ENCODE measurements at places on chromosomes 4 and X.

GRCh38 chr4:140149846-140150635 lies 3.9 kb downstream of the MAML3 start:
- DNase-seq, result peak; percentile 54

DNA sequence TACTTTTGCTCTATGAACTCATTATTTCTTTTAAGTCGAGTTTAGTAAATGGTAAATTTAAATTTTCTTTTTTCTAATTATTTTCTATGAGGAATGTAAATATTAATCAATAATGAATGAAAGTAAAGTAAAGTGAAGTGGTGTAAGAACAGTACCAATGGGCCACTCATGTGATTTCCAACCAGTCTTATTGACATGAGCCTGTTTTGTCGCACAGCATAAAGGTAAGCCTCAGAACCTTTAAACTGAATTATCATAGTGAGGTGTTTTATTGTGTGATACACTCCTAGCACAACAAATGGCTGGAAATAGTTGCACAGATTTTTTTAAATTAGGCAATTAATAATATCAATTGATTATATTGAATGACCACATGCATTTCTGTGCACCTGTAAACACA lies 1.1 kb downstream of the ADH1C start:
- DNase-seq, result no peak

DNA sequence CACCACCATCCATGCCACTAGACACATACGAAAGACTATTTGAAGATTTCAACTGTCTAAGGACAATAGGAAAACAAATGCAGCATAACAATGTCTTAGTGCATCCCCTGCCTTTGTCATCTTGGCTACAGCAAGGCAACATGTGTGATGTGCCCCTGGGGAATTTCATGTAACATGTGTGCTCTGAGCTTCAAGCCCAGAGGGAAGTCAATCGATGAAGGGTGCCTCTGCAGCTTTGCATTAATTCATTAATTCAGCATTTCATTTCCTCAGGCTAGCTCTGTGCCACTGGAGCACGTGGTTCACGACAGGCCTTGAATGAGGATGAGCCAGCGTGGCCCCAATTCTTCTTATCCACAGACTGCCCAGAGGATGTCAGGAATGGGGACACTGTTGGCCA lies 253.9 kb upstream of the GPC4 start:
- no peak for DNase-seq

GRCh38 chrX:36575670-36576069 lies 432.5 kb upstream of the FAM47C start:
- DNase-seq, result no peak

GRCh38 chrX:31291131-31291530 lies 219.3 kb upstream of the FTHL17 start:
- DNase-seq, result peak; percentile 47

GRCh38 chrX:23692166-23692565 lies 24.9 kb downstream of the PRDX4 start:
- no peak for DNase-seq

- no peak for DNase-seq
Observed at GRCh38 chrX:15838017-15838416, 16.6 kb downstream of the AP1S2 start.

GRCh38 chr4:83342476-83342875 lies 7.8 kb upstream of the HPSE start:
- peak; percentile 15 for DNase-seq

DNA sequence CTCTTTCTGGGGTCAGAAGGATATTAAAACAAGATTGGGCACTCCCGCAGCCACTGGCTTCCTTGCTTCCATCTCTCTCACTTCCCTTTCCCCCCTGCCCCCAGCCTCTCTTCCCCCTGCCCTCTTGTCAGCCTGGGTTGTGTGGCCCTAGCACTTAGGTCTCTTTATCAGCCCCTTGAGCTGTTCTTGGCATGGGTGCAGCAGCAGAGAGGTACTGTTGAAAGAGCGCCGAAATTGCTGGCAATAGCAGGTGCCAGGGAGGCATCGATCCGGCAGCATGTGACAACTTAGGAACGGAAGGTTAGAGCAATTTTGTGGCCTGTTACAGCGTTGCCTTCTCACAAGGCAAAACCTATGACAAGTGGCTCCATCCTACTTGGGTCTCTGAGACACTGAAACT lies 333.1 kb upstream of the IGFBP7 start:
- DNase-seq, result no peak

DNA sequence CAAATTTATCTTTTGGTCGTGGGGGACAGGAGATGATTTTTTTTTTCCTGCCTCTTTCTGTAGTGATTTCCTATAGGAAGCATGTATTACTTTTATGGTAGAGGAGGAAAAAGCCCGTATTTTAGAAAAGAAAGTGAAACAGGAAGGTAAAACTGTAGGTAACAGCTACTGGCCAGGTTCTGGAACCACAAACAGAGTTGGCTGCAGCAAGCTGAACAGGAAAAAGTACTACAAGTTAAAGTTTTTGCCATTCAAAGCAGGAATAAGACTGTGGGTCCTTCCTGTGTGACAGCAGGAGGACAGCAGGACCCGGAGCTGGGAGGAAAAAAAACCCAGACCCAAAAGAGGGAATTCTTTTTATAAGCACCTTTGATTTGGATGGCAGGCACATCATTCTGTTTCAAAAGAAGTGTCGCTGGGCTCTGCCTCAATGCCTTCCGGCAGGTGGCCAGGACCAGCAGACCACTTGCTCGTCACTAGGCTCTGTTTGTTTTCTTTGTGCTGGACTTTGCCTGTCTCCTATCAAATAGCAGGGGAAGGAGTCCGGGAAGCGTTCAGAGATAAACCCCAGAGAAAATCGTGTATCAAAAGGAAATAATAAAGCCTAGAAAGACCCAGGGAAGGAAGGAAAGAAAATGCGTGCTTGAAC lies 277.9 kb downstream of the ADGRA3 start:
- DNase-seq, result peak; percentile 2

GRCh38 chr4:151530230-151530629 lies 121.3 kb downstream of the FHIP1A start:
- no peak for DNase-seq

GRCh38 chrX:129791961-129792570 lies 12.3 kb downstream of the SASH3 start:
- DNase-seq, result no peak

GRCh38 chr4:99645036-99645435 lies 12.6 kb downstream of the C4orf54 start:
- no peak for DNase-seq

GRCh38 chr4:7147661-7148310 lies 44.6 kb upstream of the SORCS2 start:
- no peak for DNase-seq

DNA sequence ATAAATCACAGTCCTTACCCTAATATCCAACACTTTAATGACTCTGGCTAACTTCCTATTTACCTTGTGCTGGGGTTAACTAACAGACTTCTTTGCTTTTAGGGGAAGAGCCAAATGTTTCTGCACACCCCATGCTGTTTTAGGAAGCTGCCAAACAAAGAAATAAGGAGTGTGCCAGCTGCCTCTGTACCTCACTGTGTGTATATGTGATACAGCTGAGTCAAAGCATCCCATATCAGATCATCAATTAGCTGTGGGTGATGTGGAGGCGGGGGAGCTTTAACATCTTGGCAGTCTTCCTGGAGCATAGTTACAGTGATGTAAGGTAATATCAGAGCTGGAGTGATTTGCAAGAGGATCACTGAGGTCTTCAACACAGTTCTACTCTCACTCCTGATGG lies 95.4 kb downstream of the COL25A1 start:
- peak; percentile 90 for DNase-seq

- DNase-seq, result peak; percentile 29
Observed at GRCh38 chrX:14032406-14032805, 2.7 kb upstream of the GEMIN8 start.

DNA sequence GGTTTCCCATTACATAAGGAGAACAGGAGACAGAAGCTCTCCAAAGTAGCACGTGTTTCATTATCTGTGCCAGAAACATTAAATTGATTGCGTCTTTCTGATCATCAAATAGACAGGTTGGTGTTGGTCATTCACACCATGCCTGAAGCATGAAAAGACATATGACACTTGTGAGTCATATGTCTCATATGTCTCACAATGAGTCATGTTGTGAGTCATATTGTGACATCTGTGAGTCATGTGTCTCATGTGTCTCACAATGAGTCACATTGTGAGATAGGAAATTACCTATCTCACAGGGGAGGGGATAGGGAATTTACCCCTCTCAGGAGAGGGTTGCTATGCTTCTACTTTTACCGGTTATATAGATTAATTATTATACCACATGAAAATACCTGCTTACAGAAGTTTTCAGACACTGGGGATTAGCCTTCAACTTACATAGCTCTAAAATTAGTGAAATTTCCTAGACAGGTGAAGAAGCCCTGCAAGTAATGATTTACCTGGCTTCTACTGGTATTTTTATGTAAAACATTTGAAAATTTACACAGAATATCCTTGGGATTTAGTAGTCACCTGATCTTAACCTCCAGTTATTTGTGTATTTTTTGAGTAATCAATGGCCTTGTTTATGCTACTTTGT lies 80.8 kb downstream of the NPFFR2 start:
- DNase-seq, result peak; percentile 87

DNA sequence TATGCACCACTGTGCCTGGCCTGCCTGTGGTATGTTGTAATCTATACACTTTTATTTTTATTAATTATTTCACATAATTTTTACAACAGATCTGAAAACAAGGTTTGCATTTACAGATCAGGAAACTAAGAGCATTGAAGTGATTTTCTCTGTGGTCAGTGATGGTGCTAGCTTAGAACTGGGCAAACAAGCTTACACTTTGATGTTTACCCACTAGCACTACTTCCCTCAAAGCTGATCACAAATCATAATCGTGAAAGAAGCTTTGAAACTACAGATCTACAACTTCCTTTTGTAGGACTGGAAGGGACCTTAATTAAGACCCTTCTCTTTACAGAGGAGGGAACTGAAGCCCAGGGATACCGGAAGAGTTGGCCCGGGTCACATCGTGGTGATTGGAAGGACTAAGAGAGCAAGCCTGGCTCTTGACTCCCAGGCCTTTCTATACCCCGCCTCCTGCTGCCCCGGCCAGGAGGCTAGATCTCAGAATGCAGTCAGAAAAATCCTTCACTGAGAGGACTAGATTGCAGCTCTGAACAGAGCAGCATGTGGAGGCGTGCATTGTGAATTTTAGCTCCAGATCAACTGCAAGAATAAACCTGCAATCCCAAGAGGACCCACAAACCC lies 93.7 kb upstream of the ZNF827 start:
- no peak for DNase-seq

DNA sequence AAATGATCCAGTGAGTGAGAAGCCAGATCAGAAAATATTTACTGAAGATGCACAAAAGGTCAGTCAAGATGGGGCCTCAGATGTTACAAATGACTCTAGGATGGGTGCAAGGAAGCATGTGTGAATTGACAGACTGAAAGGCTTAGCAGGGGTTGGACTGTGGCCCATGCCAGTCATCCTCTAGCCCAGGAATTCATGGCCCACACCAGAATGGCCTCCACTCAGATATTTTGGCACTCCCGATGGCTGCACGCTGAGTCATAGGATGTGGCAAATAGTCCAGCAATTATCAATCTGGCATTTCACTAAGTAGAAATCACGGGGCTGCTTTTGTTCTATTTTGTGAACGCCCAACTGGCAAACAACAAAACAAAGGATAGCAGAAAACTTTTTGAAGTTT lies 406.5 kb downstream of the IQCM start:
- peak; percentile 84 for DNase-seq

DNA sequence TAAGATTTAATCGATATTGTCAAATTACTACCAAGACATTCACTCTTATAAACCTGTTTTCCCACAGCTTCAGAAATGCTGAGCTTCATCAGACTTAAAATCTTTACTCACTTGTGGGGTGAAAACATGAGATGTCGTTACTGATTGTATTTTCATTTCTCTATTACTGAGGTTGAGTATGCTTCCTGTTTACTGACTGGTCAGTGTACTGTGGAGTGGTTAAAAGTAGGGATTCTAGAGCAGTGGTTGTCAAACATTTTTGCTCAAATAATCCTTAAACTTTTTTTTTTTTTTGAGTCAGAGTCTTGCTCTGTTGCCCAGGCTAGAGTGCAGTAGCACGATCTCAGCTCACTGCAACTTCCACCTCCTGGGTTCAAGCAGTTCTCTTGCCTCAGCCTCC lies 50.3 kb downstream of the NSUN7 start:
- no peak for DNase-seq

DNA sequence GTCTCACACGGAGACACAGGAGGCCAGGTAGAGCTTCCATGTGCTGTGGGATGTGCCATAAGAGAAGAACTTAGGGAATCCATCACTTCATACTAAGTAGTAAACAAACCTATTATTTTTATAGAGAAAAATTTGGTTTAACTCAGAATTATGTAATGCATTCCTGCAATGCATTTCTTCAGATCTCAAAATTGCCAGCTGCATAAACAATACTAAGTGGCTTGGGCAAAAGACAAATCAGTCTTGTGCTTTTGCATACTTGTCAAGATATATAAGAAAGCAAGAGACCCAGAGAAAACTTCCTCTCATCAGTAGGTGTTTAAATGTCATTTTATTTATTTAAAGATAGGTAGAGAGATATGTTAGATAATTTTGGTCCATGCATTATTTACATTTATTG lies 382.1 kb upstream of the CTSO start:
- no peak for DNase-seq

DNA sequence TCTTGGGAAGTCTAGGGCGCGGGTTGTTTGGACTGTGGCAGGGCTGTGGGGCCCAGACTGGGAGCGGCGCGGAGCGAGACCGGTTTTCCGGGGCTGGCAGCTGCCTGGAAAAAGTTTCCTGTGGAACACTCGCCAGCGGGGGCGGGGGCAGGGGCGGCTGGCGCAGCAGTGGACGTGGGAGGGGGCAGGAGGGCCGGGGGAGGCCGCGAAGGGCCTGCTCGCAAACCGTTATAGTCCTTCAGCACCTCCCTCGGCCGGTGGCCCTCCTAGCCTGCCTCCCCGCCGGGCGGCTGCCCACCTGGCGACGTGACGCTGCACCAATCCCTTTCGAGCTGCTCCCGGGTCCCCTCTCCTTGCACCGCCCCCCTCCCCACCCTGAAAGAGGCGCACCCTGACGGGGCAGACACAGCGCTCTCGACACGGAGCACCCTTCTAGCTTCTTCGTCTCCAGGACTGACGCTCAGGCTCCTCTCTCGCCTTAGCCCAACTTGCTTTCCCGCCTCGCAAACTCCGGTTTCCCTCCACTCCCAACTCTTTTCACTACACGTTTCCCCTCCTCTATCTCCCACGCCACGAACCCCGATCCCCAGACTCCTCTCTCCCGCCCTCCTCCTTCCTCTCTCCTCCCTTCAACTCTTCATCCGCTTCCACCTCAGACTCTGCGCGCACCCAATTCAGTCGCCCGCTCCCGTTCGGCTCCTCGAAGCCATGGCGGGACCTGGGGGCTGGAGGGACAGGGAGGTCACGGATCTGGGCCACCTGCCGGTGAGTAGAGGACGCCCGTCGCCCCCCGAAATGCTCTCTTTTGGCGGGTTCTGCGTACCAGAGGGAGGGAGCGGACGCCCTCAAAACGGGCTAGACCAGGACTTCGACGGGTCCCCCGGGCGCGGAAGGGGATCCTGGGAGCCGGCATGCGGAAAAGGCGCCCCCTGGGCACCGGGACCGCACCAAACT lies at the start of gene NRK:
TSS of gene NRK (plus strand) at position 402 of the 954 bp plus-strand sequence. CDS start at position 709, 307 bp downstream.
- peak; percentile 35 for DNase-seq

DNA sequence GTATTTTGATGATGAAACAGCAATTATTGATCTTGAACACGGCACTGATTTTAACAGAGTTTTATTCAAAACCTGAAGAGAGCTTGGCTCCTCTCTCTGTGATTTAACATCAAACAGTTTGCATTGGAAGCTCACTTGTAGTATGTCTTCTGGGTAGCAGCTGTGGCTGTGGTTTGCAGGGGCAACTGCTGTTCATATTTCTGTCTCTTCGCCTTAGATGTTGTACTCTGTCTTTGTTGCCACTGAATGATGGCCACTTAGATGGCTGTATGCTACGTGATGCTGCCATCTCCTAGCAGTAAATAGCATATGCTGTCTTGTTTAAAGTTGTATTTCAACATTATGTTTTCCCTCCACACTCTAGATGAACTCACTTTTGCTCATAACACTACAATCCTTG lies 1743.0 kb upstream of the TENM3 start:
- DNase-seq, result no peak
